ENCODE measurements at places on chromosomes 2 and 18.

DNA sequence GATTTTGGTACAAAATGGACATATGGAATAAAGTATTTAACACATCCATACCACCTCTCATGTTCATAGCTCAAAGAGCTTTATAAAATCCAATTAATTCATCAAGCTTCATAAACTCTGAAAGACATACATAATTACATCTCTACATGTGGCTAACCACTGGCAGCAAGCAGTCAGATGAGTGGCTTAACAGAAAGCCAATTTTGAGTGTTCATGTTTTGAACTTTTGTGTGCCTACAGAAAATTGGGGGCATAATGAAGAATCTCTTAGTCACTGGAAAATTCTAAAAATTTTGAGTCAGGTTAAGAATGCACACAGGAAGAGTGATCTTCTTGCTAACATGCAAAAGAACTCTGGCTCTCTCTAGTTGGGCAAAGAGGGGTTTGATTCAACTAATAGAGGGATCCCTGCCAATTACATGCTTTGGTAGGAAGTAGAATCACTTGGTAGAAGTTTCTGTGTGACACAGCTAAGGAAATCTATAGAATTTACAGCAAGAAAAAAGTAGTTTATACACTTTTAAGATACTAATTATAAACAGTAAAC is 287.4 kb downstream of the NOL4 start:
- H3K4me3 ChIP-seq = no peak overlapping the region
- no peaks in the 10 kb centered on the region for H3K27me3 ChIP-seq
- no peaks in the 10 kb centered on the region for H3K4me1 ChIP-seq
- no peak overlapping the region for H3K27ac ChIP-seq
- DNase-seq = no peak

DNA sequence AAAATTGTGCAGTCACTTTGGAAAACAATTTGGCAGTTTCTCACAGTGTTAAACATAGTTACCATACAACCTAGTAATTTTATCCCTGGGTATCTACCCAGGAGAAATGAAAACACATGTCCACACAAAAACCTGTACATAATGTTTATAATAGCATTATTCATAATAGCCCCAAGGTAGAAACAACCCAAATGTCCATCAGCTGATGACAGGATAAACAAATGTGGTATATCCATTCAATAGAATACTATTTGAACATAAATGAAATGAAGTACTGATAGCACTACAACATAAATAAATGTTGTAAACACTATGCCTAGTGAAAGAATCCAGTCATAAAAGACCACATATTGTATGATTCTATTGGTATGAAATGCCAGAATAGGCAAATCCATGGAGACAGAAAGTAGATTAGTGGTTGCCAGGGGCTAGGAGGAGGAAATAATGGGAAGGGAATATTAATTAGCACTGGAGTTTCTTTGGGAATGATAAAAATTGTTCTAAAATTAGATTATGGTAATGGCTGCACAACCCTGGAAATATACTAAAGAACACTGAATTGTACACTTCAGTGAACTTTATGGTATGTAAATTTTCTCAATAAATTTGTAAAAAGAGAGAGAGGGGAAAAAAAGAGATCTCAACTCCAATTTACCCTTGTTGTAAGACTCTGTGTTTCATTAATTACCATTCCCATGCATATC is 20.8 kb upstream of the VIT start:
- peaks cover 14% of the 10 kb centered on the region for H3K4me1 ChIP-seq
- no peak overlapping the region for H3K4me3 ChIP-seq
- DNase-seq = no peak
- no peak overlapping the region for H3K27ac ChIP-seq
- peaks cover 7% of the 10 kb centered on the region for H3K27me3 ChIP-seq

DNA sequence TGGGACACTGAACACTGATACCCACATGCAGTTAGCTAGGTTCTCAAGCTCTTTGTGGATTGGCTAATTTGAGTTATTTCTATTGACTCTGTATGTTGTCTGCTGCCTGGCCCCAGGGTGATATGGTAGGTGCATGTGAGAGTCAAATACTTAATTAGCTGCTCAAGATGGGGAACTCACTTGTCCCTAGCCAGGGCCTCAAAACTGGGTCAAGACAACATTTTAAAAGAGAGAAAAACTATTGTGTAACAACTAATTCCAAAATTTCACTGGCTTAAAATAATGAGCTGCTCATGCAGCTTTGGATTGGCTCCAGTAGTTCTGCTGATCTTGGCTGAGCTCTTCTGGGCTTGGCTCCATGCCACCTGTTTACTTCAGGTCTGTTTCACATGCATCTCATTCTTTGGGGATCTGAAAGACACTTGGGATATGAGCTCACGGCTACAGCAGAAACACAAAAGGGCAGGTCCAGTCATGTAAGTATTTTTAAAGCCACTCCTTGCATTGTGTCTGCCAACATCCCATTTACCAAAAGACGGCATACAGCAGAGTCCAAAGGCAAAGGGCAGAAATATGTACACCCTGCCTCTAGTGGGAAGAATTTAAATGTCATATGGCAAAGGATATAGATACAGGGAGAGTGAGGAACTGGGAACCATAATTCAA is 716.8 kb downstream of the SUCLG1 start:
- DNase-seq = no peak
- H3K4me1 ChIP-seq = no peaks in the 10 kb centered on the region
- H3K4me3 ChIP-seq = no peak overlapping the region
- no peaks in the 10 kb centered on the region for H3K36me3 ChIP-seq
- H3K27ac ChIP-seq = no peak overlapping the region

- H3K27me3 ChIP-seq = no peaks in the 10 kb centered on the region
- H3K36me3 ChIP-seq = peaks cover 23% of the 10 kb centered on the region
These were observed 77.0 kb downstream of the MBD2 start for GRCh38 chr18:54147439-54147838.

DNA sequence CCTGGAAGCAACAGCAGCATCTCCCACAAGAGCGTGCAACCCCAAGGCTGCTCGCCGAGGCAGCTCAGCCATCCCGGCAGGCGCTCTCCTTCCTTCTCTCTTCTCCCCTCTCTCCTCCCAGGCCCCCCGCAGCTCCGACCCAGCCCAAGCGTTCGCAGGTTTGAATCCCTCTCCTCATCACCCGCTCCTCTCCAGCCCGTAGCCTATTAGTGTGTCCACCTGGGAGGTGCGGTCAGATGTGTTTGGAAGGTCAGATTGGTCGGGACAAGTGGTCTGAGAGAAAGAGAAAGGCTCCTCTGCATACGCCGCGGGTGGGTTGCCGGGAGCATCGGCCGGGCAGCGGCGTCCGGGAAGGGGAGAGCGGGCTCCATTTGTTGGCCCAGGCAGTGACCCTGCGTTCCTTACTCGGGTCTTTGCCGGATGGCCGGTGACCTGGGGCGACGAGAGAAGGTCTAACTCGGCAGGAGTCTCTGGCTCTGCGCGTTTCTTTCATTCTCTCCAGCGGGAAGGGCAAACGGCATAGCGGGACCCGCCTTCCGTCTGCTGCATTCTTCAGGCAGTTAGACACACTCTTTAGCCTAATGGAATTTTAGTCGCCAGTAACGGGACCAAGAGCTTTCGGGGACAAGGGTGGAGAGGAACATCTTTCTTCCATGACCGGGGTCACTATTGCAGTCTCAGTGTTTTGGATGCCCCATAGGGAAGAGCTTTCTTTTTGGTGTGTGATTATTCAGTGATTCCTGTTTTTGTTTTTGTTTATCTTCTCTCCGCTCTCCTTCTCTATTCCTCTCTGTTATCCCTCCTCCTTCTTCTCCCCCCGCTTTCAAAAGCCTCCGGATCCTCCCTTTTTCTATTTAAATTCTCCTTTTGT is 1.1 kb upstream of the TMEFF2 start:
- DNase-seq = peak; percentile 27
- peak overlapping the region; percentile 68 for H3K4me3 ChIP-seq
- peaks cover 52% of the 10 kb centered on the region for H3K27me3 ChIP-seq
- H3K27ac ChIP-seq = no peak overlapping the region

DNA sequence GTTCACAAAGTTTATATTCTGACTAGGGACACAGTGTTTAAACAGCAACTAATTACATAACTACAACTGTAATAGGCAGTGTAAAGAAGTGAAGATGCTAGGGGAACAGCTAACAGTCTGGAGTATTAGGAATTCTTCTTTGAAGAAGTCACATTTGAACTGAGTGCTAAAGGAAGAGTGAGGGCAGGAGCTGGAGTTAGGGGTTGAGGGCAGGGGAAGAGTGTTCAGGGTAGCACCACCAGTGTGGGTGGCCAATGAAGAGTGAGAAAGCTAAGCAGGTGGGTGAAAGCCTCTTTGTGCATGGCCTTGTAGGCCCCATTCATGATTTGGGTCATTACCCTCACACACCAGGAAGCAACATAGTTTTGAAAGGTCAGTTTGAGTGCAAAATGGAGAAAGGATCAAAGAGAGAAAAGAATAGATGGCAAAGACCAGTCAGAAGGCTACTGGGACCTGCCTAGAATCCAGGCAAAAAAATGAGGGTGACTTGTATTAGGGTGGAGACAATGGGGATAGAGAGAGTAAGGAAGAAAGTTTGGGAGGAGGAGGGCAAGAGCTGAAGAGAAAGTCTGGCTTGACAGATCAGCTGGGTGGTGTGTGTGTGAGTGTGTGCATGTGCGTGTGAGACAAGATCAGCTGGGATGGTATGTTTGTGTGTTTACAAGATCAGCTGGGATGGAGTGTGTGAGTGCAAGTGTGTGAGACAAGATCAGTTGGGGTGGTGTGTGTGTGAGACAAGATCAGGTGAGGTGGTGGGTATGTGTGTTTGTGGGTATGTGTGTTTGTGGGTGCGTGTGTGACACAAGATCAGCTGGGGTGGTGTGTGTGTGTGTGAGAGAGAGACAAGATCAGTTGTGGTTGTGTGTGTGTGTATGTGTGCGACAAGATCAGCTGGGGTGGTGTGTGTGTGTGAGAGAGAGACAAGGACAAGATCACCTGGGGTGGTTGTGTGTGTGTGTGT is 43.6 kb upstream of the AGPS start:
- H3K27ac ChIP-seq = no peak overlapping the region
- no peaks in the 10 kb centered on the region for H3K36me3 ChIP-seq
- no peaks in the 10 kb centered on the region for H3K27me3 ChIP-seq
- DNase-seq = no peak

All from activated CD4-positive, alpha-beta T cell treated with anti-CD3 and anti-CD28 coated beads for 36 hours (primary cell).